Skin of body (tissue), 3 donors: ENCODE measurements at places on chromosomes 6 and 20. TPM values are rescaled to one million over a fixed set of nuclear protein-coding genes. Genes with fewer than 3 reads are reported as not detected.

QKI gene
- total RNA-seq = 152 TPM

- no peak for DNase-seq
Measured at GRCh38 chr6:166308033-166308768, at the start of gene PRR18. Gene PRR18 (minus strand): TSS chr6:166308392. CDS start chr6:166308142, 250 bp downstream.

NRSN1 gene
- 0.39 TPM for total RNA-seq

CDSN gene
- total RNA-seq = 37.1 TPM

GPLD1 gene
- total RNA-seq = 10.2 TPM

CCN5 gene
- total RNA-seq = 0.20 TPM

SMPDL3A gene
- total RNA-seq = 20.7 TPM

MAP1LC3A gene
- 18.1 TPM for total RNA-seq

SLC22A3 gene
- 21.4 TPM for total RNA-seq

DNA sequence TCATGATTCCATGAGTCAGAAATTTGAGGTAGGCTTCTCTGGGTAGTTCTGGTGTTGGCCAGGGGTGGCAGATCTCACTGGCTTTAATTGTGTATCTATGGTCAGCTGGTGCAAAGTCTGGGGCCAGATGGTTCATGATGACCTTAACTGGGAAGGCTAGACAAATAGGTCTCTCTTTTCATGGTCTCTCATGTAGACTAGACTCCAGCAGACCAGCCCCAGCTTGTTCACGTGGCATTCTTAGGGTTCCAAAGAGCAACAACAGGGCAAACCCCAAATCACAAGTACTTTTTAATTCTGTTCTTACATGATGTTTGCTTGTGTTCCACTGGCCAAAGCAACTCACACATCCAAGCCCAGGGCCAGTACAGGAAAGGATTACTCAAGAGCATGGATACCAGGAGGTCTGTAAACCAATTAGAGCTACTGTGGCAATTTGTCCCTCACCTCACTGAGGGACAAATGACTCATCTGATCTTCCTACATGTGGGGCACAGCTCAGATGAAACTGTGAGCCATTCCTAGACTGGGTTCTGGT is 79.5 kb upstream of the PBOV1 start:
- DNase-seq = no peak

- DNase-seq = no peak
Measured at GRCh38 chr6:156942266-156942665, 165.1 kb downstream of the ARID1B start.

SSTR4 gene
- total RNA-seq = 0.30 TPM

RNF39 gene
- total RNA-seq = 4.0 TPM

GRCh38 chr6:129583866-129584265 is 126.1 kb downstream of the ARHGAP18 start:
- DNase-seq = no peak

DNA sequence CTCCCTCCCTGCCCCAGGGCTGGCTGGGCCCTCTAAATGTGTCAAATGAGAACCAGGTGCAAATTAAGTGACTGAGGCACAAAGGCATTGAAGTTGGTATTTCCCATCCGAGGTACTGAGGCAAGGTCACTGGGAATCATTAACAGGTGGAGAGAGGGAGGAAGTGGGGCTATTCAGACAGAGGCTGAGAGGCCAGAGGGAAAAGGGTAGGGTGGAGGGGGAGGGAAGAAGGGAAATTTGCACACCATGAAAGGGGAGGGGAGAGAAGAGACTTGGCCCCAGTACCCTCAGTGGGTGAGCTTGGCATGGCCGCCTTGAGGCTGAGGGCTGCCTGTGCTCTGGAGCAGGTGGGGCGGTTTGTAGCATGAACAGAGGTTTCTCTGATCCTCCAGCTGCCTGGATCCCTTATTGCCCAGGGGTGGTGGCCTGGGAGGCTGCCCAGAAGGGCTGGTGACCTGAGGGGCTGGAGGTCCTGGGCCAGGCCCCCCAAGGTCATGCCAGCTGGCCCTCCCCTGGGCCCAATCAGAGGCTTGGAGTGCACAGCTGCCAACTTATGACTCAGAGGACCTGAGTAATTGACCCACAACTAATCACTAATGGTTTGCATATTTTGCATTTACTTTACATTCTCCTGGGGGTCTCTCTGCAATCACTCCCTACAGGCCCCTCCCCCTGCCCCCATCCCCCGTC is 40.3 kb upstream of the ZFAND3 start:
- no peak for DNase-seq

- no peak for DNase-seq
Measured at GRCh38 chr6:11433860-11434259, 103.7 kb upstream of the TMEM170B start.

DNA sequence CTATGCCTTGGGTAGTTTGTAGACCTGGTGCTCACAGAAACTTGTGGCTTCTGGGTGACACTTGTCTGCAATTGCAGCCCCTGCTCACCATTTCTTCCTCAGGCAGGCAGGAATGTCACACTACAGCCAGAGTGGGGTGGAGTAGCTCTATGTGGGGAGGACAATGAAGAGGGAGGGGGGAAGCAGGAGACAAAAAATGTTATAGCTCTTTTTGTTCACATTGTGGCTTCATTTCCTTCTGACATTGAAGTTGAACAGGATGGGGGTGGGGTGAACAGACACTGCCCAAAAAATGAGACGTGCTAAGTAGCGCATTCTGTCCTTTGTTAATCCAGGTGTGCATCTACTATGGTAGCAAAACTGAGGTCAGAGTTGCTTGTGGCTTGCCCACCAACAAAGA is at the start of gene THEMIS:
TSS of gene THEMIS (minus strand) at position 124 of the 400 bp plus-strand sequence. CDS start 126 bp downstream, outside the sequence.
- no peak for DNase-seq

ZNF391 gene
- 3.0 TPM for total RNA-seq

DNA sequence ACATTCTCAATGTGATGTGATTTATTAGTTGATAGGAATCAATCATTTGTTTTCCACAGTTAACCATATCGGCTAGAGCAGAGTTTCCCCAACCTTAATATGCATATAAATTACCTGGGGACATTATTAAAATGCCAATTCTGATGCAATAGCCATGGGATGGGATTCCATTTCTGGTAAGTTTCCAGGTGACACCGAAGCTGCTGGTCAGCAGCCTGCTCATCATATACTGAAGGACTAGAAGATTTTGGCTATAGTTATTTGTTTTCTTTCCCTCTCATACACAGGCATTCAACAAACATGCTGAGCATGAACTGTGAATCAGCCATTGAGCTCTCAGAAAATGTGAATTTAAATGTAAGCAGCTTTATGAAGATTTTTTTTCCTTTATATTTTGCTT is 35.8 kb downstream of the FBXO5 start:
- no peak for DNase-seq

GRCh38 chr6:135522965-135523692 is 25.6 kb upstream of the AHI1 start:
- no peak for DNase-seq

DNA sequence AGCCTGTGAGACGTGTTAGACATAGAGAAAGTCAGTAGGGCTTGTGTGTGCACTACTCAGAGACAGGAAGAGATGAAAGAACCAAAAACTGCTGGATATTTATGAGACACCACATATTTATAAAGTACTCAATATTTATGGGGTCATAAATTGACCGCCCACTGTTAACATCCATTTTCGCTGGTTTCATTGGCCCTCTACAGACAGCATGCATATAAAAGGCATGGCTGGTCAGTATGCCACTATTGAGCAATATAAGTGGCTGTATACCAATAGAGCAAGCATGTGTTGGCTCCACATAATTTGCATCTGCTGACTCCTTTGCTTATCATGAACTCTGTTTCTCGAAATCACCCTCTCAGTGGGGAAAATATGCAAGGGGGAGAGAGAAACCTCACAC is 110.3 kb upstream of the BTN3A2 start:
- DNase-seq = no peak

DNA sequence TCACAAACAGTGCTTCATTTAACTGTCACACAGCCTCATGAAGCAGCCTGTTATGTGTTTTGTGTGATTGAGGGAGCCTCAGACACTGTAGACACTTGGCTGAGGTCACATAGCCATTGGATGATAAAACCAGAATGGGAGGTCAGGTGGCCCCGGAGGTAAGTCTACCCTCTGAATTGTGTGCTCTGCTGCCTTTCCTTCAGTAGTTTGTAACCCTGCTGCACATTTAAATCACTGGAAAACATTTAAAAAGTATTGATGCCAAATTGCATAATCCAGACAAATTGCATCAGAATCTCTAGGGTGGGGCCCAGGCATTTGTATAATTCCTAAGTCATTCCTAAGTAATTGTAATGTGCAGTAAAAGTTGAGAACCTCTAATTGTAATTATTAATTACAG is 85.2 kb upstream of the ECI2 start:
- DNase-seq = no peak

GRM1 gene
- 0.10 TPM for total RNA-seq

C6orf15 gene
- 4.7 TPM for total RNA-seq

SLC2A10 gene
- total RNA-seq = 16.0 TPM

DNA sequence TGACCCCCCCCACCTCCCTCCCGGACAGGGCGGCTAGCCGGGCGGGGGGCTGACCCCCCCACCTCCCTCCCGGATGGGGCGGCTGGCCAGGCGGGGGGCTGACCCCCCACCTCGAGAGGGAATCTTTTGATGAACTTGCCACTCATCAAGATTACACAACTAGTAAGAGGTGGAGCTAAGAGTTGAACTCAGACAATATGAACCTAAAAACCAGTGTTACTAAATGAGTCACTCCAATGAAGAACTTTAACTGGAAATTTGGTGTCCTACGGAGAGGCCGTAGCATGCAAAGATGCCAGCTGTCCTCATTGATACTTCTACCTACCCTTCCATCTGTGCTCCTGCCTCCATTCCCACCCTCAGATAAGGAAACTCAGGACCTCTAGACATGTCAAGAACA is 42.8 kb downstream of the PFDN4 start:
- DNase-seq = no peak

- no peak for DNase-seq
Measured at GRCh38 chr6:37761554-37762271, 57.8 kb upstream of the ZFAND3 start.

DNA sequence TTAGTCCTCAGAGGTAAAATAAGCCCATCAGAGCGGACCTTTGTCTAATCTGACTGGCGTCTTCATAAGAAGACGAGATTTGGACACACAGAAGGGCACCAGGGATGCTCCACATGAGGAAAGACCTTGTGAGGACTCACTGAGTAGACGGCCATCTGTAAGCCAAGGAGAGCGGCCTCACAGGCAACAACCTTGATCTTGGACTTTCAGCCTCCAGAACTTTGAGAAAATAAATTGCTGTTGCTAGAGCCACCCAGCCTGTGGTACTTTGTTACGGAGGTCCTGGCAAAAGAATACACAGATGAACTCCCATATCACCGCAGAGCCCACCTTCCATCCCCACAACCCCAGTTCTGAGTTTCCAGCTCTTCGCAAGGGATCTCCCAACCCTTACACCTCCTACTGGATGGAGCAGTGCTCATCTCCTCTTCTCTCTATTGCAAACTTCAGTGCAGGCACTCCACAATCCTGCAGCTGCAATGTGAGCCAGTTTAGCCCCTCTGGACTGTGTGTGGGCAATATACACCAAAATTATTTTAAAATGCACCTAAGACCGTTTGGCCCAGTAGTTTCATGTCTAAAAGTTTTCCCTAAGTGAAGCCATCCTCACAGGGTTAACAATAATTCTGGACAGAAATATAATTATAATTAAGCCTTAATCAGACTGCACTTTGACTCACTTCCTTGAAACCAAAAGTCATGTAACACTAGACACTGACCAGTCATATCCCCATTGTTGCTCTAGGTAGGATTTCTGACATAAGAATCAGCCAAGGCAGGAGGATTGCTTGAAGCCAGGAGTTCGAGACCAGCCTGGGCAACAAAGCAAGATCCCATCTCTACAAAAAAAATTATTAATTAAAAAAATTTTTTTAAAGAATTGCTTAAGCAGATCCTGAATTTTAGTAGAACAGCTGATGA is 8.8 kb upstream of the TRIM31 start:
- no peak for DNase-seq

CYP21A2 gene
- total RNA-seq = not detected
